ENCODE measurements at places on chromosomes 12 and 14. TPM values are rescaled to one million over a fixed set of nuclear protein-coding genes. Genes with fewer than 3 reads are reported as not detected.
A peak's percentile ranks its signal among the peaks of the same experiment; 100 is the strongest.

Gene ACSS3
- 21.2 TPM for total RNA-seq

Gene FAM222A
- 3.7 TPM for total RNA-seq

Gene LDHB
- total RNA-seq: 1,158 TPM

Gene CMA1
- 2.1 TPM for total RNA-seq

Gene GPR162
- 5.0 TPM for total RNA-seq

Gene COQ5
- 26.5 TPM for total RNA-seq

Gene RIN3
- 30.4 TPM for total RNA-seq

DNA sequence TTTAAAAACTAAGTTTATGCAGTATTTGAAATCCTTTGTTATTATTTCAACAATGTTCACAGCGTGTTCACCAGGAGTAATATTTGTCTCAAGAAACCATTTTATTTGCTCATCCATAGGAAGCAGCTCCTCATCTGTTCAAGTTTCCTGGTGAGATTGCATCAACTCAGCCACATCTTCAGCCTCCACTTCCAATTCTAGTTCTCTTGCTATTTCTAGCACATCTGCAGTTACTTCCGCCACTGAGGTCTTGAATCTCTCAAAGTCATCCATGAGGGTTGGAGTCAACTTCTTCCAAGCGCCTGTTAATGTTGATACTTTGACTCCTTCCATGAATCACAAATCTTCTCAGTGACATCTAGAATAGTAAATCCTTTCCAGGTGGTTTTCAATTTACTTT is 18.0 kb downstream of the CLEC9A start:
- no peak overlapping the region for H3K4me3 ChIP-seq
- H3K27me3 ChIP-seq: no peaks in the 10 kb centered on the region
- H3K4me1 ChIP-seq: no peaks in the 10 kb centered on the region
- DNase-seq: no peak
- no peaks in the 10 kb centered on the region for H3K36me3 ChIP-seq

DNA sequence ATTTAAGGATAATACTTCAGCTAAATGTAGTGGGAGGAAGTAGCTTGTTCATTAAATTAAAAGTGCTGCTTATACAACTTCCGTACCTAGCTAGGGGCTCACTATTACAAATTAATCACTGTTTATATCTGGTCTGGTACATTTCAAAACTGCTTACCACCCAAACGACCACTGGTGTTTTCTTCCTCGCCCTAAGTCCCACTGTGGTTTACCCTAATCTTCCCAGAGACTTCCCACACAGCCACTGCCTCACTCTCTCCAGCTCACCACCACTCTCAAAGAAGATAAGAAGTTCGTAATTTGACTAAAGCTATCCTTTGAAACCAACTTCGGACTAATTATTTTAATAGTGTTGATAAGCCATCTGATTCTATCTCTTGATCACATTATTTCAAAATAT is 62.6 kb downstream of the PLXNC1 start:
- no peaks in the 10 kb centered on the region for H3K4me1 ChIP-seq
- H3K27me3 ChIP-seq: no peaks in the 10 kb centered on the region
- H3K4me3 ChIP-seq: no peak overlapping the region

DNA sequence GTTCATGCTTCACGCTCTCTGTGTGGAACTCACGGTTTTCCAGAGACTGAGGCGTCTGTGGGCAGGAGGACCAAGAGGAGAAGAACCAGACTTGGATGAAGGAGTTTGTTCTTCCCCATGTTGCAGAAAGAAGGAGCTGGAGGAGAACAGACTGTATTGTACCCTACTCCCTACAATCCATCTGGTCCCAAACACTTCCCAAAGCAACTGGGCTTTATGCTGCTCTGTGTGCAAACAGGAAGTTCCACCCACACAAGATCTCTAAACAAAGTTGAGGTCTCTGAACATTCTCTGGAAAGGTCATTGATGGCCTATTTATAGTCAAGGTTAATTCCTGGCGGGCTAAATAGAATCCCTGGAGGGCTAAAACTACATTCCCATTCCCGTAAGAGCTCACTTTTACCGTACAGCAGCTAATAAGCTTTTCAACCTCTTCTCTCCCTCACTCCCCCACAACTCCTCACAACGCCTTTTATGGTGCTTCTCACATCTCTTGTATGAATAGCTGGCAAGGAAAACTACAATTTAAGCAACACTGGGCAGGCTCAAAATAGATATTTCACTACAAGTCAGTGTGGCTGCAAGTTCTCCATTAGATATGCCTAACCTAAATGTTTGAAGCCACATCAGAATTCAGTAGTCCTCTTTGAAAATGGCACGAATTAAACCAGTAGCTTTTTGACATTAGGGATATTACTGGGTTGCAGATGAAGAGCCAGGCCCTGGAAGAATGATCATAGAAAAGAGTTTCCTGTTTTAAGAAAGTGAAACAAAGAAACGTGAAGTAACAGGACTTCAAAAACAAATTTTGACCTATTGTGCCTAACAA is at the start of gene A2M:
A2M (minus strand) TSS at position 189 of the 829 bp plus-strand sequence; CDS start at position 119, 70 bp downstream.
- H3K27me3 ChIP-seq: no peaks in the 10 kb centered on the region
- H3K27ac ChIP-seq: peak within 1 kb of the TSS; percentile 26
- no peaks in the 10 kb centered on the region for H3K36me3 ChIP-seq
- peak within 1 kb of the TSS; percentile 63 for H3K4me3 ChIP-seq
- H3K4me1 ChIP-seq: no peaks in the 10 kb centered on the region
- DNase-seq: no peak

DNA sequence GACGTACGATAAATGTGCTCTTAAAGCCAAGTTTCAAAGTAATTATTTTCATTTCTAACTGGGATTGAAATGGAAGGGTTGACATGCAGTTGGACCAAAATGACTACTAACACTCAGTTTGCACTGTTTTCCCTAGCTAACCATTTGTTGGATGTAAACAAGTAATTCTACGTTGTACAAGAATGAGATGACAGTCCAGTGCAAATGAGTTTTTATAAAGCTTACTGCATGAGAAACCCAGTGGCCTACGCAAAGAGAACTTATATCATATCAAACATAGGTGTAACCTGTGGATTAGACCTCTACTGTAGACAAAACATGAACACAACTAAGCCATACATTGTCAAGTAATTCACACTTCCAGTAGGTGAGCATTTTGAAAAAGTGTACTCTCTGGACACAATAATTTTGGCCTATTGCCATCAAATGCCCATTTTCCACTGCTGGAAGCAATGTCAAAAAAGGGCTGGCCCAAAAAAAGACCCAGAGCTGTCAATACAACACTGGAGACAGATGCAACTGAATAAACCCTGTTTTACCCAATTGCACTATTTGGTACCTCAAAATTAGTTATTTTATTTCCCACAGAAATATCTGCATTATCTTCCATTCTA is 12.8 kb downstream of the SLC38A2 start:
- H3K36me3 ChIP-seq: peaks cover 58% of the 10 kb centered on the region
- DNase-seq: no peak

DNA sequence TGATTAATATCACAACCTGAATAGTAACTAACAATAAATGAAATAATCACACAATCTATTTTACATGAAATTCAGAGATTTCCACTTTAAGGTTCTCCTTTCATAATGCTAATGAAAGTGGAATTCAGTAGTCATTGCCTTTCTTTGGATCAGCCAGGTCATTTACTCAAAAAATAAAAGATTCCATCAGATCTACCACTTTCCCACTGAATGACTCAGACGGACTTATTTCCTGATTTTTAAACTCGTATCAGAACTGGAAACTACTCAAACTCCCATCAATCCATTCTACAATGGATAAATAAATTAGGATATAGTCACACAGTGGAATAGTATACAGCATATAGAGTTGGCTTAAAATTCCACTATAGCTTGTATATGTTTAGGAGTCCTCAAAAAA is 237.1 kb downstream of the MED13L start:
- peaks cover 2% of the 10 kb centered on the region for H3K4me1 ChIP-seq
- H3K36me3 ChIP-seq: no peaks in the 10 kb centered on the region
- H3K27ac ChIP-seq: no peak overlapping the region

DNA sequence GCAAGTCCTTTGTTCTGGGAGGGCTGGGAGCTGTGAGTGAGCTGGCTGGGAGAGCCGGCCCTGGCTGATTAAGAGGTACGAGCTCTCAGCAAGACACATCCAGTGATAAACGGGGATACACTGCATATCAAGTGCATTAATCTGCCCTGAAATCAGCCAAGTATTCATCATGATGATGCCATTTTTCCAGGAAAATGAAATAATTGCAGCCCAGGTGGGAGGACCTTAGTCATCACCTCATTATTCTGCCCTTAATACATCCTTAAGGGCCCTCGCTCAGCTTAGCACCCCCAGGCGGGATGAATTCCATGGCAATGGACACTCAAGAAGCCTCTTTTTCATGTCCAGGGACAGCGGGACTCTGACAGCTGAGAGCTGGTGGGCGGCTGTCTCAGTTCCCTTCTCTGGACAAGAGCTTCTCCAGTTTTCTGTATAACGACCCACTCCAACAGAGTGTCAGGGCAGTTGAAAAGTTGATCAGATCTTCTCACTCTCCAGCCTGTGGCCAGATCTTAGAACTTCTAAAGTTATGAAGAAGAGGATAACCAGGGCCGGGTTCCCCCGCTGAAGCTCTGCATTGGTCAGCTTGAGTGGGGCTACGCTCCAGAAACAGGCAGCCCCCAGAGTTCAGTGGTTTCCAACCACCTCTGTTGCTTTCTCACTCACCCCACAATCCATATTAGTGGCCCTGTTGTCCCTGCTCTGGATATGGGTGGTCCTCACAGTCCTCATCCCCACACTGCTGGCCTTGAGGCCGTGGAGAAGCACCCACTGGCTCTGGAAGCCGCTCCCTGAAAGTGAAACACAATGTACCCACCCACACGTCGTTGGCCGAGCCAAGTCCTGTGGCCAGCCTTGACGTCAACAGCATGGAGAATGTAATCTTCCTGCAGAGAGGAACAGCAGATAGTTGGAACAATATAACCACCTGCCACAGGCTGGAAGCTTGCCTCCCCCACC is 306.2 kb upstream of the DIO3 start:
- no peaks in the 10 kb centered on the region for H3K27me3 ChIP-seq
- no peak overlapping the region for H3K27ac ChIP-seq
- H3K4me1 ChIP-seq: no peaks in the 10 kb centered on the region

- DNase-seq: no peak
- no peak overlapping the region for H3K4me3 ChIP-seq
- H3K4me1 ChIP-seq: no peaks in the 10 kb centered on the region
Observed at GRCh38 chr12:3213188-3213587, 136.0 kb downstream of the TSPAN9 start.

GRCh38 chr14:30240685-30241084 is 313.0 kb upstream of the PRKD1 start:
- no peak overlapping the region for H3K4me3 ChIP-seq
- no peaks in the 10 kb centered on the region for H3K4me1 ChIP-seq
- DNase-seq: no peak
- no peak overlapping the region for H3K27ac ChIP-seq
- no peaks in the 10 kb centered on the region for H3K36me3 ChIP-seq

DNA sequence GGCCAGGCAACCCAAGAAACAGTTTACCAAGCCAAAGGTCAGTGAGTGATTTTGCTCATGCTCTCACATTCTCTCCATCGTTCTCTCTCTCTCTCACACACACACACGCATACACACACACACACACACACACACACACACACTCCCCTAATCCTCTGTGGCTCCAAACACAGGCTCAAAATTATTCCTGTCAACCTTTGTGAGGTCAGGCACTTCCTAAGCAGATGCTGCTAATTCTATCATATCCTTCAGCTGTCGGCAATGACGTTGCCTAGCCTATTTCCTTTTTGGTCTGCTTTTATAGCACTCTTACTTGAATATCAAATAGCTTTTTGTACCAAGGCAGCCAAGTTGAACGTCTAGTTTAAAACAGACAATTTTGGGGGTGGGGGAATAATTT is 98.9 kb upstream of the EGLN3 start:
- H3K36me3 ChIP-seq: no peaks in the 10 kb centered on the region

DNA sequence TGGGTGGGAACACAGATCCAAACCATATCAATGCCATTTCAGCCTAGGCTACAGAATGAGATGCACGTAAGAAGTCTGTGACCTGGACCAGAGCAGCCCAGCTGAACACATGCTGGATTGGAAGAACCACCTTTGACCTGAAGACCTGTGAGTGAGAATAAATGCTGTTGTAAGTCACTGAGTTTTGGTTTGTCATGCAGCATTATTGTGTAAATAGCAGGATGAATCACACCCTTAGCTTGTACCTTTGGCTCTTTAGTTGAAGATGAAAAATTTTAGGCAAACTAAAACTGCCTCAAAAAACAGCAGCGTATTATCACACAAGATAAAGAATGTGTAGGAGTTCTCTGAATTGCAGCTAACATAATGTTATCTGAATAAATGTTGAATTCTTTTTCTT is 199.4 kb upstream of the LRIG3 start:
- H3K27ac ChIP-seq: no peak overlapping the region
- no peaks in the 10 kb centered on the region for H3K27me3 ChIP-seq
- no peak for DNase-seq
- H3K36me3 ChIP-seq: no peaks in the 10 kb centered on the region

DNA sequence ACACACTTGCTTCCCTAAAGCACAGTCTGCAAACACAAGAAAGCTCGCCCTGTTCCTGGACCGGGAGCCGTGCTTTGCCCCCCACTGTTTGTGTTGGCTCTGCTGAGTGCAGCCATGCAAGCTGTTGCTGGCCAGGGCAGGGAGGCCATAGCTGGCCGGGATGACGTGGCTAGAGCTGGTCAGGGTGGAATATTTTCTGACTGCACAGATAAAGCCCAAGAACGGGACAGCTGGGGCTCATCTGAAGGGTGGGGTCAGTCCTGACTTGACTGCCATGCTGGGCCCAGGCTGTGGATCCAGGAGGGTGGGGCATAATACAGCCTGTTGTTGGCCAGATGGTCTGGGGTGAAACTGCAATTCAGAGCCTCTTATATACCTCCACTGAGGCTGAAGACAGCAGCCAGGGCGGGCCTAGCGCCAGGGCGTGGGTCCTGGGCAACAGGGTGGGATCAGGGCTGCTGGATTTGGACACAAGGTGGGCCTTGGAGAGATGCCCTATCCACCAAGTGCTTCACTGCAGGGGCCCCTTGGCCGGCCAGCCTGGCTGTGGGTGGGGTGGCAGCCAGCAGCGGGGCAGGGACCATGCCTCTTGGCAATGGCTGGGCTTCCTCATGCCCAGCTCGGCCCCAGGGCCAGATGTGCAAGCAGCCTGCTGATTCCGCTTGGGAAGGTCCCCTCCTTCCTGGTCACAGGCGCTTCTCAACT is 14.8 kb downstream of the KMT5A start:
- no peak overlapping the region for H3K27ac ChIP-seq
- no peaks in the 10 kb centered on the region for H3K4me1 ChIP-seq
- peaks cover 32% of the 10 kb centered on the region for H3K36me3 ChIP-seq
- no peak overlapping the region for H3K4me3 ChIP-seq
- DNase-seq: no peak

DNA sequence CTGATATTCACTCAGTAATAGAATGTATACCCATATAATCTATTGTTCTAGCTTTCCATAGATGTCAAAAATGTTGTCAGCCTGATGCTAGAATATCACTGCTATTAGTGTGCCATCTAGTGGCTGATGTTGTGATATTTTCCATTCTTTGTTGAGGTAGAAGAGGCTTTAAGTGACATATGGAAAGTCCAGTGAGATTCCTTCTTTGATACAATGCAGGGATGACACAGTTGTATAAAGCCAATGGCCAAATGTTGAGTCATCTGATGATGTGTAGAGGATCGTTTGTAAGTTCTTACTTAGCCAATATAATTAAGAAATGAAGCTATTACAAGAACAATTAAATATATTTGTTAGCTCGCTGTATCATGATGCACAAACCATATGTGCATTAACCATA is 58.1 kb upstream of the PCED1B start:
- no peaks in the 10 kb centered on the region for H3K27me3 ChIP-seq
- peak; percentile 73 for DNase-seq
- H3K27ac ChIP-seq: no peak overlapping the region
- no peaks in the 10 kb centered on the region for H3K4me1 ChIP-seq
